Cardiac fibroblast (primary cell): ENCODE measurements at places on chromosomes 7 and 10.

DNA sequence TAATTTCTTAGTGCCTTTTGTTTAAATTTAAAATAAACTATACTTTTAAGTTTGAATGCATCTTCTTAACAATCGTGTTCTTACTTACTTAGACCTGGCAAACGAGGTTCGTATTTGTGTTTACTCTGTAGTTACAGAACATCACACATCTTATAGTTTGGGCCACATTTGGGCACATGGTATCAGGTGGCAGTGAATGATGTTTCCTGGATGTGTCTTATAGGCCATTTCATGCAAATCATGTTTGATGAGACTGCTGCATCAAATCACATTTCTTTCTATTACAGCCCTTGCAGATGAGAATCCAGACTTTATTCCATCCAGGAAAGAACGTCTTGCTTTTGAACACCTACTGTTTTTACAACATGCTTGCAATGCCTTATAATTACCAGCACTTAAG is 78.5 kb downstream of the RBM33 start:
- DNase-seq: no peak

- peak; percentile 89 for DNase-seq
Measured at GRCh38 chr10:30813872-30814481, 184.4 kb upstream of the LYZL2 start.

- DNase-seq: peak; percentile 77
Measured at GRCh38 chr10:58512491-58513187, at the start of gene BICC1. TSS of gene BICC1 (plus strand) at chr10:58512872. CDS start at chr10:58513144, 272 bp downstream.

DNA sequence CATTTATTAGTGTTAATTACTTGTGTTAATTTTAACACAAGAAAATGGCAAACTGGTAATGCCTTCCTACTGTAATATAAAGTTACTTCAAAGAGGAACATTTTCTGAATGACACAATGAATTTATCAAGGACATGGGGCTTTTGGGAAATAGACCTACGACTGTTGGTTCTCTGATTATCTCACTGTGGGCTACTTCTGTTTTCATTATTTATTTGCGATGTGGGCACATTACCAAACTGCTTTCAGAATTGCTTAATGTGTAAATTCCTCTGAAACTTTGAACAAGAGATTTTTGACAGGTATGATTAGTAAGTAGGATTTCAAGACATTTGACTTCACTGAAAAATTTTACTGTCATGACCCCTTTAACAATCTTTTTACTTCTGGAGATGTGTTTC is 535.6 kb downstream of the CNTNAP2 start:
- no peak for DNase-seq

GRCh38 chr7:40760987-40761386 is 626.2 kb downstream of the SUGCT start:
- no peak for DNase-seq

- DNase-seq: no peak
Measured at GRCh38 chr7:50544992-50545391, 20.2 kb downstream of the DDC start.

DNA sequence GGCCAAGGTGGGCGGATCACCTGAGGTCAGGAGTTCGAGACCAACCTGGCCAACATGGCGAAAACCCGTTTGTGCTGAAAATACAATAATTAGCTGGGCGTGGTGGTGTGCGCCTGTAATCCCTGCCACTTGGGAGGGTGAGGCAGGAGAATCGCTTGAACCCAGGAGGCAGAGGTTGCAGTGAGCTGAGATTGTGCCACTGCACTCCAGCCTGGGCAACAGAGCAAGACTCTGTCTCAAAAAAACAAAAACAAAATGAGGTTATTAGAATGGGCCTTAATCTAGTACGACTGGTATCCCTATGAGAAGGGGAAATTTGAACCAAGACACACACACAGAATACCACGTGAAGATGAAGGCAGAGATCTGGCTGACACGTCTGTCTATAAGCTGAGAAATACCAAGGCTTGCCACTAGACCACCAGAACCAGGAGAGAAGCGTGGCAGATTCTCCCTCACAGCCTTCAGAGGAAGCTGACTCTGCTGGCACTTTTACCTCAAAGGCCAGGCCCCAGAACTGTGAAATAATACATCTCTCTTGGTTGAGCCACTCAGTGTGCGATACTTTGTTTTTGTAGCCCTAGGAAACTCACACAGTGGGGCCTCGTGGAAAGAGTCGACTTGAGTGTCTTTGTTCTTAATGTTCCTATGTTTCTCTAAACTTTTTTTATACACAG is 59.6 kb downstream of the TMEM209 start:
- no peak for DNase-seq

GRCh38 chr10:1133495-1134045 is 77.4 kb downstream of the WDR37 start:
- no peak for DNase-seq

DNA sequence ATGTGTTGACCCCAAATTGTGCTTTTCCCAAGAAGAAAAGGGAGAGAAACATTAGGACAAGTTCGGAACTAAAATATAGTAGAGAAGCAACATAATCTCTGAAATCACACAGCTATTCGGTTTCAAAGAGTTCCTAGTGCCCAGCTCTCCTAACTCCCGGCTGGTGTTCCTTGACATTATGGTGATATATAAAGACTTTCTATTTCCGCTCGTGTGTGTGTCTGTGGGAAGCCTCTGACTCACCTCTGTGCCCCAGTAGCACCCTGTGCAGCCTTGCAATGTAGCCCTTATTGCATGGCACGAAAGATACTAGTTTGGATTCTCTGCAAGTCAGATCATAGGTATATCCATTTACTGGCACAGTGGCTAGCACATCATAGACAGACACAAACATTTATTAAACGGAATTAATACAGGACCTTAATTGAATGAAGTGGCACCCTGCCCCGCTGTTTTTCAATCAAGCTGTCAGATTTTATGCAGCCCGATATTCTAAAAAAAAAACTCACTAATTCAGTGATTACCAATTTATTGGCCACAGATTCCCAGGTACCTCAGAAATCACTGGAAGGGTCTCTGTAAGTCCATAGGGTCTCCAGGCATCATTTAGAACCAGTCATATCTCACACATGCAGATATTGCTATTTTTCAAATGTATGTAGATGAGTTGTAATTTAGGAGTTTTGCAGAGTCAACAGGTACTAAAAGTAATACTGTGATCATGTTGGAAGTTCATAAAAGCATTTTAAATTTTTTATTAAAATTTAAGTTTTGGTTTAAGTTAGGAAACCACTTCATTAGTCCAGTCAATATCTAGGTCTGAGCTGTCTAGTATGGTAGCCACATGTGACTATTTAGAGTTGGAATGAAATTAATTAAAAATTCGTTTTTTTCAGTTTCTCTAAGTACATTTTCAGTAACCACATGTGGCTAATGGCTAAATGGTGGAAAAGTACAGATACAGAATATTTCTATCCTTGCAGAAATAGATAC is 43.3 kb downstream of the SFTPD start:
- peak; percentile 43 for DNase-seq

- no peak for DNase-seq
Measured at GRCh38 chr10:115977855-115978254, 295.2 kb downstream of the GFRA1 start.

DNA sequence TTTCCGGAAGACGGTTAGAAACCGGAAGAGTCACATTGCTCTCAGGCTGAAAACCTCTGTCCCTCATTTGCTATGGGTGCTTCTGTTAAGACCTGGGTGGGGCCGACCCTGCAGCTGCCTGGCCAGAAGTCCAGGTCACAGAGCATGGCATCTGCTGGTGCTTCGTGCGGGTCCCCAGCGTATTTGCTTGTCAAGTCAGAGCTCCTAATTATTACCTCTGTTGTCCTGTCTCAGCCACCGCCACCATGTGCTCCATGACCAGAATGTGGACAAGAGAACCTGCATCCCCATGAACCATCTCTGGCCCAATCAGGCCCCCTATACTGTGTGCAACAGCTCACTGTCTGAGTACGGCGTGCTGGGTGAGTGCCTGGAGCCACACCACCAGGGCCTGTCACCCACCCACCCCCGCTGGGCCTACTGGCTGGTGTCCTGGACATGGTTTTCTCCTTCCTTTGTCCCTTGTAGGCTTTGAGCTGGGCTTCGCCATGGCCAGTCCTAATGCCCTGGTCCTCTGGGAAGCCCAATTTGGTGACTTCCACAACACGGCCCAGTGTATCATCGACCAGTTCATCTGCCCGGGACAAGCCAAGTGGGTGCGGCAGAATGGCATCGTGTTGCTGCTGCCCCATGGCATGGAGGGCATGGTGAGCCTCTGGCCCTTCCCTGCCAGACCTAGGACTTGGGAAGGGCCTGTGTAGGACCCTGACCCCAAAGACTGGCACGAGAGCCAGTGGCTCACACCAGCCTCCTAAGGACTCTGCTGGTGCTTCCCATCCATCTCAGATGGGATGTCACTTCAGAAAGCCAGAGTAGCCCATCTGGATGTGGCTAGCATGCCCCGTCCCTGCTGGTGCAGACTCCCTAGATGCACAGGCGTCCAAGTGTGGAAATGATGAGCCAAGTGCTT is 51.3 kb upstream of the ZMIZ2 start:
- DNase-seq: no peak

DNA sequence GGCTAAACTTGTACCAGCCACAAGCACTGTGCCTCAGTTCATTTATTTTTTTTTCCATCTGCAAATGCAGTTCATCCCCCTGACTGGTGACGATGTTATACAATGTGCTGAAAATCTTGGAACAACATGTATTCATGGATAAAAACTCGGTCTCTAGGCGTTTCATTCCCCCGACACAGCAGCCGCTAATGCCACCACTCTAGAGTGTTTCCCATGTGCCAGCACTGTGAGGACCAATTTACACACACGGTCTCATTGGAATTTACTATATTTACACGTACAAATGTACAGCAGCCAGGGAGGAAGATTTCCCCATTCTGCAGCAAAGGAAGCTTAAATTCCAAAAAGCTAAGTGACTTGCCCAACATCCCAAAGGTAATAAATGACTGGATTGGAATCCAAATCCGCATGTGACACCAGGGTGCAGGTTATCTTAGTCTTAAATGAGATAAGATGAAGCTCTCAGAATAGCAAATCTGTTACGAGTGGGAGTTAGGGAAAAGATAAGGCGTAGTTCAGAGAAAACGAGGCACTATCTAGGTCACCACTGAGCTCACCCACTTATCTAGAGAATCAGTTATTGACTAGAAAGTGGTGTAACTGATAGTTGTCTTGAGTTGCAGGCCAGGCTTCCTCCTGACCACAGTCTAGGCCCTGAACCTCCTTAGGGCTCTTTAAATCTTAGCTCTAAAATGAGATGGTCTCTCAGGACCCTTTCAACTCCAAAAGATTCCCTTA is 36.7 kb downstream of the FAM107B start:
- no peak for DNase-seq

- no peak for DNase-seq
Measured at GRCh38 chr7:75989500-75990388, 4.7 kb downstream of the TMEM120A start.

DNA sequence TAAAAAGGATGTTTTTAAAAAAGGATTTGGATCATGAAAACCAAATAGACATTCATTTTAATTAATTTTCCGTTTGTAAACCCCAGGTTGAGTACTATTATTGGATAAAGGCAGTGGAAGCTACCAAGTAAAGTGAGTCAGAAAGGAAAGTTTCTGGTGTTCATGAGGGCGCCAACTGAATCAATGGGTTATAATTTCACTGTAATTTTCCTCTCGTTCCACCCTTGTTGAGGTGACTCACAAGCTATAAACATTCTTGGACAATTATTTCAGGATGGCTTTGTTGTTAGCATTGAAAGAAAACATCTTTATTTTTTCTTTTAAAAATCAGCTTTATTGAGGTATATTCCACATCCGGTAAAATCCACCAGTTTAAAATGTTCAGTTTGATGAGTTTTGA is 5.1 kb upstream of the FAM133B start:
- DNase-seq: peak; percentile 46

- DNase-seq: peak; percentile 9
Measured at GRCh38 chr10:5076615-5077014, 17.6 kb upstream of the AKR1C3 start.

DNA sequence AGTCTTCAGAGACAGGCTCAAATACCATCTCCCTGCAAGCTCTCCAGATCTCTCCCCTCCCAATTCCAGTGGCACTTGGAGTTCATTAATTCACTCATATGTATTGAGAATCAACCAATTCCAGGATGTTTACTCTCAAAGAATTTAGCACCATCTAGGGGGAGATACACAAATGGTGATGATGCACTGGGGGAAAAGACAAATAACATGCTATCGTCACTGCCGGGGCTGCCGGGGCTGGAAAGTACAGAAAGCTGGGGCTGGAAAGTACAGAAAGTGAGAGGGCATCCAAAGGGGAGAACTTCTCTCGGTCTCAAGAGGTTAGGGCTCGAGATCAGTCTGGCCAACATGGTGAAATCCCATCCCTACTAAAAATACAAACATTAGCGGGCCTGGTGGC is 118.7 kb downstream of the MKX start:
- no peak for DNase-seq

GRCh38 chr10:14611968-14612693 is 162.6 kb downstream of the FAM107B start:
- DNase-seq: no peak

DNA sequence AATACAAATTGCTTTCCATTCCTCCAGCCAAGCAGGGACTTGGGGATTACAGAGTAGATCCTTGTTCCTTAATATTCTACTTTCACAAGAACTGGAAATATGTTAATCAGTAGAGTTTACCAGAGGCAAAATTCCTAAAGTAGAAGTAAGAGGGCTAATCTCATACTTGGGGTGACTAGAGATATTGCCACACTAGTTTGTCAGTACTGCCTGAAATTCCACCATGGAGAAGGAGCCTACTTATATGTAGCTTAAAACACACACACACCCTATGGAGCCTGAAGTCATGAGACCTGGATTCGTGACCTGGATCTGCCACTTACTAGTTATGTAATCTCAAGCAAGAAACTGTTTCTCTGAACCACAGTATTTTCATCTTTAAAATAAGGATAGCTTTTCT is 33.9 kb downstream of the STRIP2 start:
- peak; percentile 34 for DNase-seq

GRCh38 chr7:93165447-93165846 is 17.3 kb upstream of the SAMD9L start:
- DNase-seq: no peak

DNA sequence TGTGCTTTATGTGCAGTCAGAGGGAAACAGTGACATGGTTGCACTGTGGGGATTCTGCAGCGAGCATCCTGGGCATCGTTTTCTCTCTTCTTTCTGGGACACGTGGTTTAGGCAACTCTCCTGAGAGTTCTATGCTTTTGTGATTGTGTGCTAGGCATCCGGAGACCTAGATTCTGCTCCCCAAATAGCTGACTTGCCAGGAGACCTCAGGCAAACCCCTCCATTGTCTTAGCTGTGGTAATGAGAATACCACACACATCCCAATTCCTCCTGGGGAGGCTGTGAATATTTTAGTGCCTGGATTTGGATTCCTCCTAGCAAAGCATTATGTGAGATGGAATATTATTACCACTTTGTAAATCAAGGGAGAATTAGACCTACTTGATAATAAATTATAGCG is 611.9 kb upstream of the C7orf33 start:
- no peak for DNase-seq

GRCh38 chr10:133324198-133324792 is 12.4 kb downstream of the CALY start:
- DNase-seq: peak; percentile 27
